Stimulated activated naive CD4-positive, alpha-beta T cell treated with Interleukin-2 at 50 U/mL for 16 hours (primary cell): ENCODE measurements at places on chromosomes 16 and 17.

GRCh38 chr16:14211856-14212543 is 140.9 kb downstream of the MRTFB start:
- no peak for DNase-seq

GRCh38 chr17:76354317-76354729 is 607 bp upstream of the PRPSAP1 start:
- no peak for DNase-seq

- DNase-seq: no peak
Measured at GRCh38 chr17:56313201-56313600, 159.9 kb downstream of the ANKFN1 start.

DNA sequence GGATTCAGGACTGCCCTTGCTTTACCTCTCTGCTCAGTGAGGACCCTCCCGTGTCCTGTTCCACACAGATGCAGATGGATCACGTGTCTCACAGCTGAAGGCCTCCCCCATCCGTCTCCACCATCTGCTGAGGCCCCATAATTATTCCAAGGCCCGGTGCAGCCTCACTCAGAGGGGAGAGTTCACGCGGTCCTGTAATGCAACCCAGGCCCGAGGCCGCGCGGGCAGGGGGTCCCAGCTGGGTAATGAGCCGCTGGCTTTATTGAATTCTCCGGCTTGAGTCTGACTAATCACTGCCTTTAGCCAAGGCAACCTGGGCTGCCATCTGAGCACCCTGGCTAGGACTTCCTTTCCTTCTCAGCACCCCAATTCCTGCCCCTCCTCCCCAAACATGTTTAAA is 4.4 kb upstream of the WFIKKN2 start:
- no peak for DNase-seq

DNA sequence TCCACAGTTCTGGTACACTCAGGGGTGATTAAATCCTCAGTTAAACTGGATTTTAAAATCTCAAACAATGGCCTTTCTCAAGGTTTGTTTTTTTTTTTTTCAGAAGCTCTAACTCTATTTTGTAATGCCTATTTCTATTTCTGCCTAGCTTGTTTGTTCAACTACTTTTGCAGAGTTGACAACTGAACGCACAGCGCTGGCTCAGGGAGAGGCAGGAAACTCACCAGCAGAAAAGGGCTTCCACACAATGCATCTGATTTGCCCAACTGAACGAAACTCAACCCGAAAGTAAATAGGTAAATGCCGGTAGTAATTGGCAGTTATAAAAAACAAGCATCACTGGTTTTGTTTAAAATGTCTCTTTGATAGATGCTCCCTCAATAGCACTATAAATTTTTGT is 52.7 kb upstream of the CNEP1R1 start:
- no peak for DNase-seq

GRCh38 chr16:31916056-31916488 is 42.5 kb downstream of the ZNF267 start:
- DNase-seq: no peak

GRCh38 chr16:12123462-12123861 is 146.9 kb downstream of the SNX29 start:
- DNase-seq: no peak

GRCh38 chr17:10112962-10113361 is 85.4 kb downstream of the GAS7 start:
- DNase-seq: no peak

GRCh38 chr17:34539881-34540280 is 39.5 kb upstream of the TMEM132E start:
- DNase-seq: no peak

DNA sequence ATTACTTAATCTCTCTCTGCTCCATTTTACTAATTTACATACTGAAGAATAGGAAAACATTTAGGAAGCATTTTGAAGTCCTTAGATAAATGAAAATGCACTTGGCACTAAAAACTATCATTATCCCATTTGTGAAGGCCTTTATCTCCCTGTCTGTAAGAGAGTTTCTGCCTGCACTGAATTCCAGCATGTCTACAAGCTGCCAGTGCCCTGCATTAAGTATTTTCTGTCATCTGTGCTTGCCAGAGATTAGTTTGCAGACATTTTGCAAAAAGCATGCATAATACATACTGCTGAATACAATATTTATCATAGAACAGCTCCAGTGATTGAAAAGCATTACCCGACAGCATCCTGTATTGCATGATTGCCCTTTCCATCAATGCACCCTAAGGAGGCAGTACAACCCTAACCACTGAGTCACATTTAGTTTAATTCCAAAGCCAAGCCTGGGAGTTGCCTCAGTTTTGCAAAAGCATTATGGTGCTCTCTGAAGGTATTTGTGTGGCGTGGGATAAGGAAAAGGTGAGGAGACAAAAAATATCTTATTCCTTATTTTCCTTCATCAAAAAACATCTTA is 280.2 kb upstream of the TOM1L1 start:
- no peak for DNase-seq

DNA sequence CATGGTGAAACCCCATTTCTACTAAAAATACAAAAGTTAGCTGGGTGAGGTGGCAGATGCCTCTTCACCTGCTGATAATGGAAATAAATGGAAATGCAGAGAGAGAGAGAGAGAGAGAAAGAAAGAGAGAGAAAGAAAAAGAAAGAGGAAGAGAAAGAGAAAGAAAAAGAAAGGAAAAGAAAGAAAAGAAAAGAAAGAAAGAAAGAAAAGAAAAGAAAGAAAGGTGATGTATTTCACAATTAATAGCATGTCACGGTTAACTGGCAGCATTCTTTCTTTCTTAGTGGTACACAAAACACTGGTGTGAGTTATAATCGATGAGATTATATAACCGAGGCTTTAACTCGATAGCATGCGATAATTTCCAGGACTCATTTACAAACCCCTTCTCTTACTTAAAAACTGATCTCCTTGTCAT is 3.2 kb downstream of the ACOX1 start:
- no peak for DNase-seq

DNA sequence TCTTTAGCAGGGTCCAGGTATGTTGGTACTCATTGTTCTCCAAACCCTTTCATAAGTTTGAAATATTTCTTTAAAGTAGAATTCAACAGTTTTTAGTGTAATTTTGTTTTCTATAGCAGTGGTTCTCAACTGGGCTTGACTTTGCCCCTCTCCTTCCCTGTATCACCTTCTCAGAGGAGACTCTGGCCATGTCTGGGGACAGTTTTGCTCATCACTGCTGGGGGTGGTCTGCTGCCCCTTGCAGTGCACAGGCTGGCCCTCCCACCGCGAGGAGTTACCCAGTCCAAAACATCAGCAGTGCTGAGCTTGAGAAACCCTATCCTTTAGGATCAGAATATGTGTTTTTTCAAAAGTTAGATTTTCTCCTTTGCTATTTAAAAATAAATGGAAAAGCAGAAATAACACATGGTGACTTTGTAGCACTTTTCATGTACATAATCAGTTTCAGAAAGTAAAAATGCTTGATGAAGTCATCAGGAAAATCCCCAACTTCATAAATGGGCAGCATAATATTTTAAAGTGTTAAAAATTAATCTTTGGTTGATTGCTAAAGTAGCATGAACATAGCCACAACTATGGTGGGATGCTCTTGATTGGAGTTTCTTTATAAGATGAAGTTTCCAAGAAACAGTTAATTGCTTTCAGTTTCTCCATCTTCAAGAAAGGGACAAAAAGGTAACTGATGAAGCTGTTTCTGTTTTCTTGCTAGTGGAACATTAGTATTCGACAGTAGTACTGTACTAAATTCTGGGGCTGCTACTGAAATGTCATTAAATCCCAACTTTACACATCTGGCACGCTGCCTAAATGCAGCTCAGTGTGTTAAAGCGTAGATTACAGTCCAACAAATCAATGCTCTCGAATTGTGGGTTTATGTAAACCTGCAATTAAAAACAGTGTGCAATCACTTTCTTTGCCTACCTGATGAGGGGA is 70.3 kb downstream of the NETO2 start:
- DNase-seq: no peak

DNA sequence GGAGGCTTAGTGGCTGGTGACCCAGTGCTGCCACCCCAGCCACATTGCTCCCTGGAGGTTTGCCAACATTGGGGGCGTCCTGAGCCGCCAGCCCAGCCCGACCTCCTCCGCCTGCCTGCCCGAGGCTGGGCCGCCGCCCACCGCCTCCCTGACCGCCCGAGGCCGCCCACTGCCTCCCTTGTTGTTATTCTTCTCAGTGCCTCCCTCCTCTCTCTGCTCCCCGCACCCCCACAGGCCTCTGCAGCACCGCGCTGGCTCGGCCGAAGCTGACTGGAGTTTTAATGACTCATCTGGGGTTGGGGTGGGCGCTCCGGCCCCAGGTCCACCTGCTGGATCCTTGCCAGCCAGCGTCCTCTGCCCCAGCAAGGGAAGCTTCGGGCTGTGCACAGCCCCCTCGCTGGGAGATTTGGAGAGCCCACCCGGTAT is 102.5 kb downstream of the RBFOX3 start:
- DNase-seq: no peak

DNA sequence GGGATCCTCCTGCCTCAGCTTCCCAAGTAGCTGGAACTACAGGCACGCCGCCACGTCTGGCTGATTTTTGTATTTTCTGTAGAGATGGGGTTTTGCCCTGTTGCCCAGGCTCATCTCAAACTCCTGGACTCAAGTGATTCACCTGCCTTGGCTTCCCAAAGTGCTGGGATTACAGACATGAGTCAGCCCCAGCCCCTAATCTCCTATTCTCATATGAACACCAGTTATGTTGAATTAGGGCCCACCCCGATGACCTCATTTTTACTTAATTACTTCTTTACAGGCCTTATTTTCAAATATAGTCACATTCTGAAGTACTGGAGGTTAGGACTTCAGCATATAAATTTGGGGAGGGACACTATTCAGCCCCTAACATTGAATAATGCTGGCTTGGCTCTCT is 49.2 kb downstream of the ZNRF1 start:
- DNase-seq: no peak

GRCh38 chr17:4004517-4005295 is 40.5 kb upstream of the ATP2A3 start:
- peak; percentile 6 for DNase-seq

- DNase-seq: no peak
Measured at GRCh38 chr17:41717408-41718286, 5.5 kb downstream of the GAST start.

DNA sequence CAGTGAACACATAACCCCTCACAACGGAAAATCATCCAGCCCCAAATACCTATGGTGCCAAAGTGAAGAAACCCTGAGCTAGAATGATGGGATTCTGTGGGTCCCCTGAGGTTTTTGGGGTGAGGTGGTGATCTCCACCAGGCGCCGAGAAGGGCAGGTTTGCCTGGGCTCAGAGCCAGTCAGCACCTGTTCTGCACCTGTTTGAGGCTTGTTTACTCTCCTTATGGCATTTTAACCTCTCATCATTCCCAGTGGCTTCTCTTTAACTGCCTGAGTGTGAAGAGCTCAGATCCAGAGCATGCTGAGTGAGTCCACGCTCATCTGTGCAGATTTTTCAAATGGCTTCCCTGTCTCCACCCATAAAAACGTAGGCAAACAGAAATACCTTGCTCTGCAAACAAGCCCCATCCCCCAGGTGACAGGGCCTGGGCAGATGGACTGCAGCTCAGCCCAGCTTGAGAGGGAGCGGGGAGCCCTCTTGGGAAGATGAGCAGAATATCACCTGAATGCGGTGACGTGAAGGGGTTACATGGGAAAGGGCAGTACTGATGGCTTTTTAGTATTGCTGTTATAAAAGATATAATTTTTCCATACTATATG is 40.1 kb upstream of the CLEC19A start:
- no peak for DNase-seq

- DNase-seq: no peak
Measured at GRCh38 chr17:61352408-61352770, 47.3 kb upstream of the TBX2 start.

DNA sequence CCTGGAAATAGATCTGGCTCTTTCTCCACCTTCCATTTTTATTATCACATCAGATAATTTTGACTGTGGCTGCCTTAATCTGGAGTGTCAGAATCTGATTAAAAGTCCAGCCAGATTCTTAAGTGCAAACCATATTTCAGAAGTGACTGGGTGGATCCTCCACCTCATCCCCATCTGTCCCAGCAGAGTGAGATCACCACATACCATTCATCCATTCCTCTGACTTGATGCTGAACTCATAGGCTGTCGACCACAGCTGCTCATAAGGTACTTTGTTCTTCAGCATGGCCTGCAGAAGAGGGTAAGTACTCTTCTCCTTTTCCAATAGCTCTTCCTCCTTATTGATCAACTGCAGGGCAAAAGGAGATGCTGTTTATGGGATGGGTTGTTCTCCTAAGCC is 53.5 kb downstream of the DNAH3 start:
- no peak for DNase-seq

DNA sequence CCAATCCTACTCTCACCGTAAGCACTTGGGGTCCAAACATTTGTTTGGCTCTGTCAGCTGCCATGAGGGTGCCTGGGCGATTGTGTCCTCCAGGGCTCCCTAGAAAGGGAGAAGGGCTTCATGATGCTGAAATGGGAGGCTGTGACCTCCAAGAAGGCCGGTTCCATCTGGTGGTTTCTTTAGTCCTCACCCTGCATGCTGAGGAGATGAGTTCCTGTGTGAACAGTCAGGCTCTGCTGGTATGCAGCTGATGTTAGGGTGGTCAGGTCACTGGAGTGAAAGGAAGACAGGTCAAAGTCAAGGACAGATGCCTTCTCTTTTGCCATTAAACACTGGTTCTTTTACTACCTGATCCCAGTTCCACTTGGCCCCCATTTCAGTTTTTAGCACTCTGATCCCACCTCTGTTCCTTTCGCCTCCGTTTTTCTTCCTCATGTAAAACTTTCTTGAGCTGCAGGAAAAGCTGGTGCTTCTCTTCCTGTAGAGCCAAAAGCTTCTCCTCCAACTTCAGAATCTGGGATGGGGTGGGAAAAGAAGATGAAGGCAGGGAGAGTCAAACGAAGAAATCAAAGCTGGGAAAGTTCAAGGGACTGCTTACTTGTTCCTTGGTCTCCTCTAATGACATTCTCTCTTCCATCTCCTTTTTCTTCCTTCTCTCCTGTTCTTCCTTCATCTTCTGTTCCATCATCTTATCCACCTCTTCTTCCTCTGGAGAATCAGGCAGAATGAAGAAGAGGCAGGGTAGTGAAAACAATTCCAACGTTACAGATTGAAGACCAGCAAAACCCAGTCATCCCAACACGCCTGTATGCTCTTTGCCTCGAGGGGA is 1.1 kb downstream of the GPS2 start:
- DNase-seq: no peak

- DNase-seq: no peak
Measured at GRCh38 chr17:1481736-1482135, 10.8 kb downstream of the MYO1C start.

DNA sequence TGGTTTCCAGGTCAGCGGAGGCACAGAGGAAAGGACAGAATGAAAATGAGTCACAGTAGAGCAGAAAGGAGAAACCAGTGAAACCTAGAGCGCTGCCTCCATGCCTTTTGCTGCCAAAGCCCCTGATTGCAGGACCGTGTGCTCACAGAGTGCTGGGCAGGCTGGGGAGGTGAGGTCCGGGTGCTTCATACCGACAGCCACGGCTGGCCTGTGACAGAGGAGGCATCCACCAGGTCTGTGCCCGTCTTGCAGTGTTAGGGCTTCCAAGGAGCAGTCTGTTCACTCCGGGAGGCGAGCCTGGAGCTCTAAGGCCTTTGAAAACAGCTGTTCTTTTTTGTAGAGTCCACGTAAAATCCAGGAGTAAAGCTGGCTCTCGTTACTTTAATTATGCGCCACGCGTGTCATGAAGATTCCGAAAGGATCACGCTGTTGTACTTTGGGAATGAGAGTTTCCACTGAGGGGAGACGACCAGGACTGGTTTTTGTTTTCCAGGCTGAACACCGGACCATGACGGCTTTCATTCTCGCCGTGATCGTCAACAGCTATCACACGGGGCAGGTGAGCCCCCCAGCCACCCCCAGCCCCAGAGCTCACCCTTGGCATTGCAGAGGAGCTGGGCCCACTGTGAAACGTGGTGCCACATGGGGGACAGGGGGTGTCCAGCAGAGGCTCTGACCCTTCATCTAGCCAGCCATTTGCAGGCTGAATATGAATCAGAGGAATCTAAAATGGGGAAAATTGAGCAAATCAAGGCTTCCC is 108.5 kb upstream of the CHMP6 start:
- DNase-seq: no peak
